CD4-positive, alpha-beta T cell treated with Interleukin-1 beta for 1 hour (primary cell): ENCODE measurements at places on chromosomes 11 and 22.

GRCh38 chr22:29310065-29310862 lies 3.8 kb downstream of the GAS2L1 start:
- DNase-seq, result no peak

DNA sequence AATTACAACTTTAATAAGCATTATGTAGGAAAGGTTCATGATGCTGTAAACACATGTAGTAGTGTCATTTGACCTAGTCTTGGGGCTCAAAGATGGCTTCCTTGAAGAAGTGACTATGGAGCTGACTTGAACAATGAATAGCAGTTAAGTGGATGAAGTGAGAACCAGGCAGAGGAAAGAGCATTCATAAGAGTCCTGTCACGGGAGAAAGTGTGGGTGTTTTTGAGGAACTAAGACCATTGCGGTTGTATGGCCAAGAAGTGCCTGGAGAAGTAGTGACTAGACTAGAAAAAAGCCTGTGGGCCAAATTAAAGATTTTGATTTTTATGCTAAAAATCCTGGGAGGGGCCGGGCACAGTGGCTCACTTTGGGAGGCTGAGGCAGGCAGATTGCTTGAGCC lies 7.2 kb upstream of the IL18BP start:
- DNase-seq, result no peak

- DNase-seq, result no peak
Observed at GRCh38 chr11:111906680-111907079, 4.9 kb downstream of the CRYAB start.

DNA sequence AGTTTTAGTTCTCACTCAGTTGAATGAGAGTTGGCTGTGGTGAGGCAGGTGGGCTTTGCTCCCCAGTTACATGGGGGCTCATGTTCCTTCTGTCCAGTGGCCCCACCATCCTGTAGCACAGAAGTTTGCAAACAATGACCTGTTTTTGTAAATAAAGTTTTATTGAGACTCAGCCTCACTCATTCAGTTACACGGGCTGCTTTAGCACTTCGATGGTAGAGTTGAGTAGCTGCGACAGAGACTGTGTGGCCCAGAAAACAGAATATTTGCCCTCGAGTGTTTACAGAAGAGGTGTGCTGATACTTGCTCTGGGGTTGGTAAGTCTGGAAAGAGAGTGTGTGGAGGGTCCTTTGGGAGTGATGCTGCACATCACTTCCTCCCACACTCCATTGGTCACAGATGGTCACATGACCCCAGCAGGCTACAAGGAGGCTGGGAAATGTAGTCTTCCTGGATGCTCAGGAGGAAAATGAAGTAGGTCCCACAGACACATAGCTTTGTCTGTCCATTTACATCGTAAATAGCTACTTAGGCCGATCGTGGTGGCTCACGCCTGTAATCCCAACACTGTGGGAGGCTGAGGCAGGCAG lies 34.6 kb downstream of the IFT27 start:
- DNase-seq, result no peak

DNA sequence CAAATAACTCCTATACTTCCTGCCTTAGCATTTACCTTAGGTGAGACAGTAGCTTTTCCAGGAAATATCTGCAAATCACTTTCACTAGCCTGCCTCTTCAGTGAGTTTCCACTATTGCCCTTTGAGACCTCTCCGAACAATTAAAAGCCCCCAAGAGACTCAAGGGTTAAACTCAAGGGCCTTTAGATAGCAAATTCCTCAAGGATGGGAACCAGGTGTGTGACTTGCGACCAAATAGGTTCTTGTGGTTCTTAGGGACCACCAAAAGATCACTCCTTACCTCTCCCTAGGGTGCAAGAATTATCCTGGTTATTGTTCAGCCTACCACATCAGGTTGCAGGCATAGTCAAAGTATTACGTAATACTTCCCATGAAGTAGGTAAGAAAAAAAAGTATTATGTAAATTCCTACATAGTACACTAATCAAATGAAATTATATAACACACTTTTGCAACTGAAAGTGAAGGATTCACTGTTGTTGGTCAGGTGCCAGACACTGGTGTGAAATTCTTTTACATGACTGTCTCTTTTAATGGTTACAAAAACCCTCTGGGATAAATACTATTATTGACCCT lies 1.4 kb upstream of the RDX start:
- peak; percentile 13 for DNase-seq

- DNase-seq, result no peak
Observed at GRCh38 chr11:62732830-62733229, 4.5 kb downstream of the TTC9C start.

DNA sequence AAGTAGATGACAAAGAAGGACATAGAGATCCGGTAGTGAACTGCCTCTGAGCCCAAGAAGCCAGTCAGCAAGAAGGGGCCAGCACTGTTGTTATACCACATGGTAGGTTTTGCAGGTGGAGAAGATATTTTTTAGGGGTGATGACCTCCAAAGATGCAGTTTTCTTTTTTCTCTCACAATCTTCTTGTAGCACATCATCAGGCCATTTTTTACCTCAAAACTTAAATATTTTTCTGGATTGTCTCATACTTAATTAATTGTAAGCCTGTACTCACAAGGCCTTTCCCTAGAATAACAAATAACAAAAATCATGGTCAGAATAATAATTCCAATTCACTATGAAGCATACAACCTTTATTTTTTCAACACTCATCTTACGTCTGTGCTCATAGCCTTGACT lies at the start of gene OR51B4:
Gene OR51B4, minus strand, starts transcription at position 101 of the 400 bp plus-strand sequence. Its CDS starts 0 bp downstream, at position 101.
- DNase-seq, result no peak

DNA sequence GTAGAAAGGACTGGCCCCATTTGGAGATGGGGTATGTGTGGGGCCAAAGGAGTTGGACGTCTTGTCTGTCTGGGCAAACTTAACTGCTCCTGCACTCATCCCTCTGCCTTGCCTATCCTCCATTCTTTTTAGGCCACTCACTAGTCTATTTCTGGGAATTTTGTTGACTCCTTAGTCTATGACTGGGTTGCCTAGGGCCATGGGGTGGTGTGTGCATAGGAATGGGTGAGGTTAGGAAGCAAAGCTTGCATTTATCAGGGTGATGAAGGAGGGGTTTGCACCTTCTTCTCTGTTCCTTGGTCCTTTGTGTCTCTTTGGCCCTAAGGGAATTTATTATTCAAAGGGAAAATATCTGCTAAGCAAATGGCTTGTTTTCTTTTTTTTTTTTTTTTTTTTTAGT lies 80.9 kb upstream of the OR9Q1 start:
- DNase-seq, result no peak

DNA sequence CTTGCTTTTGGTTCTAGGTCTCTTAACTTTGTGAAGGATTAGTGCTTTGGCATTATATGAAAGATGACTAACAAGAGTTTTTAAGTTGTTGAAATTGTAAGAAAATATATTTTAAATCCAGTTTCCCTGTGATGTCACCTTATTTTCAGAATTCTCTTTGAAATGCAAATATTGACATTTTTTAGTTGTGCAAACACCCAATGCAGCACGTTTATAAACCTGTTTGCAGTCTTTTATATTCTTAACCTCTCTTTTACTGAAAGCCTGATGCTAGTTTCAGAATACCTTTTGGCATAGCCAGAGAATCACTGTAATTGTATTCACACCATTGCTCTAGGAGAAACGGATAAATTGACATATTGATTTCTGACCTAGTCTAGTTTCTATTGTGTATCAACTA lies 42.8 kb upstream of the SLC37A2 start:
- no peak for DNase-seq

DNA sequence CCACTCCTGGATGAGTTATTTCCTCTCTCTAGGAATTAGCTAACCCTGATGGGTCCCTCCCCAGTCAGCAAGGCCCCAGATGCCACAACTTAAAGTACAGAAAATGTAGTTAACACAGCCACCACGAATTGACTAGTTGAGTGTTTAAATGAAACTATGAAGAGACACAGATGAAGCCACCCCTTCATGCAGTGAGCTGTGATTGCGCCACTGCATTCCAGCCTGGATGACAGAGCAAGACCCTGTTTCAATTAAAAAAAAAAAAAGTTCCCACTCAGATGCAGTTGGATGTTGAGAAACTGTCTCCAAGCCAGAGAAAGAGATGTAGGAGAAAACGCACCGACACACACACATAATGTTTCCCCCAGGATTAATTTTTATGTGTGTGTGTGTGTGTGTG lies 53.3 kb downstream of the SCN3B start:
- DNase-seq, result no peak

DNA sequence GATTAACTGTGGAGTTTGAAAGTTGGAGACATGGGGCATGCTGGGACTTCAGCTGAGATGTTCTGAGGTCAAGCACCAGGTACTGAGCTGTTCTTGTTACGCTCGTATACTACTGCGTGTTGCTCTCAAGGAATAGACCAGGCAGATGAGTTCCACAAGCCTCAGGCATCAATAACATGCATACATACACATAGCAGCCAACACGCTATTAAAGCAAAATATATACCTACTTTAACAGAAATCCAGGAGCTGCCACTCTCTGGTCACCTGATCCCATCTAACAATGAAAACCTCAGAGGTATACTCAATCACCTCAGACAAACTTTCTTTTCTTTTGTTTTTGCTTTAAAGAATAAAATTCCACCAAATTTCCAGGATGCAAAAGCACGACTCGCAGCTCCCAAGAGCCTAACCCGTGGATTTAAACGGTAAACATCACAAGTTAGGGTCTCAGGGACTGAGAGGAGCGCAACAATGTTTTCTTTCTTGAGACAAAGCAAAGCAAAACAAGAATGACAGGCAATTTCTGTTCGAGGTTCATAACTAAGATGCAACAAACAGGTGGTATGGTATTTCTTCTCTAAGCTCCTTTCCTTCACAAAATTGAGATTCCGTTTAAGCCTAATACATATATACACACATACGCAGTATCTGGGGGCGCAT lies 16.5 kb downstream of the BLID start:
- no peak for DNase-seq
